Stimulated activated CD8-positive, alpha-beta memory T cell treated with anti-CD3 and anti-CD28 coated beads, Interleukin-4, amount 100 ng/mL, for 4 hours (primary cell): ENCODE measurements at places on chromosomes 11 and 22.

DNA sequence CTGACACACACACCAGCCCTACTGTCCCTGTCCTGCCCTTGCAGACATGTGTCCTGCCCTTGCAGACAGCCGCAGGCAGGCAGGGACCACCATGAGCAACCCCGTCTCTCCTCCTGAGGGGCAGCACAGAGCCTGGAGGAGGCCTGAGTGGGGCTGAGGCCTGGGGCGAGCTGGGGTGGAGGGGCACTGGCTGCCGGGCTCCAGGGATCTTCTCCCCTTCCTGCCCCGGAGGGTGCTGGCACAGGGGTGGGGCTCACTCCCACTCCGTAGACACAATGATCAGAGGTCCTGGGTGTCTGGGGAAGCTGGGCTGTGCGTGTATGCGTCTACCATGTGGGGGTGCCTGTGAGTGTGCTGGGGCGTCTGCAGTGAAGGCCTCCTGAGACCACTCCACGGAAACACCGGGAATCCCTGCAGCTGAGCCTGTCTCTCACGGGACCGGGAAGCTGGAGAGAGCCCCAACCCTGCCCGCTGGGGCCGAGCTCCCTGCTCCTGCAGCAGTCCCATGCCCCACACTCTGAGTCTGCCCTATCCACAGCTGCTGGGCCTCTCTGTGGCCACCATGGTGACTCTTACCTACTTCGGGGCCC is 588 bp downstream of the TSPAN32 start:
- DNase-seq, result no peak

DNA sequence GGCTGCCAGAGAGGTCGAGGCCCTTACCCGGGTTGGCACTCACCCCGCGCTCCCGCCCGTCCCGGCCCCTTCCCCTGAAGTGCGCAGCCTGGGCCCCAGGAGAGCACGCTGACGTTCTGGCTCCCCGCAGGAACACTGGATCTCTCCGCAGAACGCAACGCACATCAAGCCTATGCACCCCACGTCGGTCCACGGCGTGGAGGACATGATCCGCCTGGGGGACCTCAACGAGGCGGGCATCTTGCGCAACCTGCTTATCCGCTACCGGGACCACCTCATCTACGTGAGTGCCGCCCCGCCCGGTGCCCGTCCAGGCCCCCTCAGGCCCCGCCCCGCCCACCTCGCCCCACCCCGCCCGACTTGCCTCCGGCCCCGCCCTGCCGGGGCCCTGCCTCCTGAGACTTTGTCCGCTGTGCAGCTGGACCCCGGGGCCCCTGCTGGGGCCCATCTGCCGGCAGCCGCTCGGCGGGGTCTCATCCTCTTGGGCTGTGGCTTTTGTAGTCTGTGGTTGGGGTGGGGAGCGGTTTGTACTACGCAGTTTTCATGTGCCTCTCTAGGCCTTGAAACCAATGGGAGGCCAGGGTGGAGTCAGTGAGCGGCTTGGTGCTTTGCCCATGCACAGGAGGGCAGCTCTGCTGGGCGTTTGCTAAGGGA is 19.7 kb downstream of the MYO7A start:
- DNase-seq, result no peak

DNA sequence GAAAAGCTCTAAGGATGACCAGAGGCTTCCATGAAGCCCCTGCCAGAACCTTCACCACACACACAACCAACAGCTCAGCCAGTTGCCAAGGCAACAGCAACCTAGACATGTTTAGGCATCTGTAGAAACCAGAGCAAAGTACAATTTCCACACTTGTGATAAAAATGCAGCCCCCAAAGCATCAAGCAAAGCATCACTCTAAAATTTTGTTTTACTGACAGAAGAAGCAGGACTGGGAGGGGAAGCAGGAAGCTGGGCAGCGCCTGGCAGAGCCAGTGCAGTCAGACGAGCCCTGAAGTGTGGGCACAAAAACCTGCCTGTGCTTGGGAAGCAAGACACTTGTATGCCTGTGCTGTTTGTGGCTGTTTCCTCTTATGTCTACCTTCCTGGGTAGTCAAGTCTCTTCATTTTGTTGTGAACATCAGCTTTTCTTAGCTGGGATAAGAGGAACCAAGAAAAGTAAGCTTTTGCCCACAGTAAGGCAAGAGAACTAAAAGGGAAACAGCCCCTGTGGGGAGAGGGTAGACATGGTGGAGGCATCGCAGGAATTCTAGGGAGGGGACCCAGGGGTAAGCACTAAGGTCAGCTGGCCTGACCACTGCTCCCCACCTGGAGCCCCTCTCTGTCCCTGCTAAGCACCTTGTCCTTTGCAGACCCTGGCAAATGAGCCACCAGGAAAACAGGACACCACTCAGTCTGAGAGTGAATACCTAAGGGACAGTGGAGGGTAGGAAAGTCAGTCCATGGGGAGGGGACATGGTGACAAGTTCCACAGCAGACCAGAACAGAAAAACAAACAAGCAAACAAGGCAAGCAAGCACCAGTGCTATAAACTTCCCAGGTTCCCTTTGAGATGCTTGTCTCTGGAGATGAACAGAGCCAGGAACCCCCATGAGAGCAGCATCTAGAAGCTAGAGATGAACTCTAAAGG is 13.4 kb downstream of the PACSIN2 start:
- no peak for DNase-seq

DNA sequence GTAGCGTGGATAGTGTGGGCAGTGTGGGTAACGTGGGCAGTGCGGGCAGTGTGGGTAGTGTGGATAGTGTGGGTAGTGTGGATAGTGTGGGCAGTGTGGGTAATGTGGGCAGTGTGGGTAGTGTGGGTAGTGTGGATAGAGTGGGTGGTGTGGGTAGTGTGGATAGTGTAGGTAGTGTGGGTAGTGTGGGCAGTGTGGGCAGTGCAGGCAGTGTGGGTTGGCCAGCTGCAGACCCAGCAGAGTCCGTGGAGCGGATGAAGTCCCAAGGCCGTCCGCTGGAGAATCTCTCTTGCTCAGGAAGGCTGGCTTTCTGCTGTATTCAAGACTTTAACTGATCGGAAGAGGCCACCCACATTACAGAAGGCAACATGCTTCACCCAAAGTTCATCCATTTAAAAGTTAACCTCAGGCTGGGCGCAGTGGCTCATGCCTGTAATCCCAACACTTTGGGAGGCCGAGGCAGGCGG is 26.1 kb upstream of the KRTAP5-6 start:
- DNase-seq, result no peak
